ENCODE measurements at places on chromosomes 3 and 15. TPM values are rescaled to one million over a fixed set of nuclear protein-coding genes. Genes with fewer than 3 reads are reported as not detected.

The ACOX2 gene
- 30.9 TPM for total RNA-seq

The TYRO3 gene
- 24.0 TPM for total RNA-seq

The SLC6A20 gene
- not detected for total RNA-seq

The FETUB gene
- total RNA-seq = not detected

The LSAMP gene
- total RNA-seq = 6.8 TPM

The ACP3 gene
- total RNA-seq = 3.3 TPM

The PLA1A gene
- total RNA-seq = not detected

The TEX9 gene
- total RNA-seq = 2.5 TPM

The MINAR1 gene
- 0.70 TPM for total RNA-seq

The RNF168 gene
- 10.6 TPM for total RNA-seq

The CERS3 gene
- total RNA-seq = not detected

The RAD51 gene
- 1.2 TPM for total RNA-seq

The EXD1 gene
- total RNA-seq = not detected

The UBP1 gene
- 39.7 TPM for total RNA-seq

The LRRK1 gene
- total RNA-seq = 9.0 TPM

The GUCA1C gene
- not detected for total RNA-seq

The CHST2 gene
- total RNA-seq = 62.1 TPM
